SK-N-MC (cell line): ENCODE measurements at places on chromosomes 4 and X.

GRCh38 chr4:144633215-144633614, 12.7 kb upstream of the HHIP start:
- no peak for DNase-seq

DNA sequence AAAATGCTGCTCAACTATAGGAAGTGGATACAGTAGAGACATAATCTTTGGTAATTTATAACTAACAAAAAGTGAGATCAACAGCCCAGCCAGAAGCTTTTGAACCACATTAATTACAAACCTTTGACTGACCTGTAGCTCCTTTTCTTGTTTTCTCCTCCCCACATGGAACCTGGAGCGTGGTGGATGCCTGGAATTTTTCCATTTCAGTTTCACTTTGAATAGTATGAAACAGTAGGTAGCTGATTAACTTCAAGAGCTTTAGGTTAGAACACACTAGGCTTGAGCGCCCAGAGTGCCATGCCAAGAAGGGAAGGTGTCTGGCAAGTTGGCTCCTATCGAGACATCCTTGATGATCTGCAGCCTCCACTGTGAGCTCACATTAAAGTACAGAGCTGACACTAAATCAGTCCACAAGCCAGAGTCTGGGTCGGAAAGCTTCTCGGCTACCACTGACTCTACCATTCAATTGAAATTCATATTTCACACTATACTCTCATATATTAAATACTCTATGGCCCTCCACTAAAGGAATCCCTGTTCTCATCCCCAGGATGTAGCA, 143.4 kb downstream of the GLRA2 start:
- DNase-seq = no peak

DNA sequence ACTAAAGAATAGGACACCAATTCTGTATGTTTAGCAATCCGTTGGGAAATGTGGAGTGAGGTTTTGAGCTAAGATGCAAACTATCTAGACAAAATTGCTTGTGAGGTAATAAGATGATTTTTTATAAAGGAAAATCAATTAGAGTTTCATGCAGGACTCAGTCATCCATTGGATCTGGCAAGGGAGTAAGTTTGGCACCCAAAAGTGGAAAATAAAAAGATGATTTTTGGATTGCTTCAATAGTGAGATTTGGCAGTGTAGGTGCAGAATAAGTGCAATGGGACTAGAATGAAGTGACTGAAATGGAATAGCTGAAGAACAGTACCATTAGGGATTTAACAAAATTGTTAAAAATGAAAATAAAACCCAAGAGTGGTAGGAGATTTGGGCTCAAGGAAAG, 290.5 kb upstream of the EPHA5 start:
- no peak for DNase-seq

DNA sequence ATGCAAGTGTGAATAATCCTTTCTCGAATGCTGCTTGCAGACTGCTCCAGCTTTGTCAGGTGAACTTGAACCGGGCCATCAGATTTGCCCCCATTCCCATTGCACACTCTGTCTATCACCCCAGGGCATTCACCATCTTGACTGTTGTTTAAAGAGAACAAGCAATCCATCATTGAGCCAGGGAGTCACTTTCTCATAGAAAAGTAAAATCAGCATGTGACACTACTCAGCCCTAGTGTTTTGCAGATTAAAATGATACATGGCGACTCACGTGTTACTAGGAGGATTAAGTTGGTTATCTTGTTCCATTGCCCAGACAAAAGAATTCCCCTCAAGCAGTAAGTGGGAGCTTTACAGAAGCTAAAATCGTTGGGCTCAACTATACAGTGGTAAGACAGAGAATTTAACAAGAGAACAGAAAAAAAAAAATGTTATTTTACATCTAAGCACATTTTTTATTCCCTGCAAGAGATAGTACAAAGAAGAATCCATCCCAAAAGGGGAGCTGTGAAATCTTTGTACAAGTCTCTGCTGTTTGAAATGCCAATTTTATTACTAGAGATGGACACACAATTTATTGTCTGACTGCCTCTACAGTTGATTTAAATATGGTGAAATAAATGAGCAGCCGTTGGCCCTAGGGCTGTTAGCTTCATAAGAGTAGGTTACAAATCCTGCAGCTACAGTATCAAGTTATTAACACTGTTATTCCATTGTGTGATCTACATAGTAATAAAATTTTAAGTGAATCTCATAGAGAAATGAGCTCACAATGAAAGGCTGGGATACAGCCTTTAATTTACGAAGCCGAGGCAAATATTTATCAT, 67.5 kb downstream of the NEUROG2 start:
- no peak for DNase-seq

DNA sequence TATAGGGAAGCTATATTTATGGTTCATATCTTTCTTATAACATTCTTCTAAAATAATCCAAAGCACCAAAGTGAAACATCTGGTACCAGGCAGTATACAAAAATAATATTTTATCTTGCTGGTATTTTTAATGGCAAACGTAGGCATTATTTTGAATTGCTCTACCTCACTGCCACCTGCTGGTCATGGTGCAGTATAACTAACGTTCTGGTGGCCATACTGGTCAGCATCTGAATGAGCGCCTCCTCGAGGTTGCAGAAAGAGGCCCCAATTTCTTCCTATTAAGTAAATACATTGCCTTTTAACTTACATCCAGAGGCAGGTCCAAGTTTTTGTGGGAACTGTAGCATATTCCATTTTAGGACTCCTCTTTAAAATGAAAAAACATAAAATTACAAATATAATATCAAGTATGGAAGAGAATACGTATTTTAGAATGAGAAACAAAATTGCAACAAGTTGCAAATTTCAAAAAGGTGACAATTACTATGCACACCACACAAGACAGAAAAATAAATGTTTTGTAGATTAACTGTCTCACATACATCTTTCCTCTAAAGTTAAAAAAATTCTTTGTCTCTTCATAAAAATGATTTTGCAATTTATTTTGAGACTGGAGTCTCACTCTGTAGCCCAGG, 22.9 kb upstream of the CWH43 start:
- DNase-seq = peak; percentile 70

DNA sequence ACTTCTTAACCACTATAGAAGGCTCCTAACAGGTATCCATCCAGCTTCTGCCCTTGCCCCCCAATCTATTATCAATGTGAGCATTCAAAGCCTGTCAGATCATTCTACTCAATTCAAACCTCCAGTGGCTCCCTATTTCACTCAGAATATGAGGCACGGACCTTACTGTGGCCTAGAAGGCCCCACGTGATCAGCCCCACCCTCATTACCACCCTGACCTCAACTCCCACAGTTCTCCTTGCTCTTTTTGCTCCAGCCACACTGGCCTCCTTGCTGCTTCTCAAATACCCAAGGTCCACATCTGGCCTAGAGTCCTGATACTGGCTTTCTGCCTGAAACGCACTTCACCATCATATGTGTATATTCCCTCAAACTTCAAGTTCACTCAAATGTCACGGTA, 18.7 kb downstream of the SEPSECS start:
- no peak for DNase-seq

GRCh38 chr4:14138106-14138505, 510.6 kb upstream of the BOD1L1 start:
- DNase-seq = no peak

DNA sequence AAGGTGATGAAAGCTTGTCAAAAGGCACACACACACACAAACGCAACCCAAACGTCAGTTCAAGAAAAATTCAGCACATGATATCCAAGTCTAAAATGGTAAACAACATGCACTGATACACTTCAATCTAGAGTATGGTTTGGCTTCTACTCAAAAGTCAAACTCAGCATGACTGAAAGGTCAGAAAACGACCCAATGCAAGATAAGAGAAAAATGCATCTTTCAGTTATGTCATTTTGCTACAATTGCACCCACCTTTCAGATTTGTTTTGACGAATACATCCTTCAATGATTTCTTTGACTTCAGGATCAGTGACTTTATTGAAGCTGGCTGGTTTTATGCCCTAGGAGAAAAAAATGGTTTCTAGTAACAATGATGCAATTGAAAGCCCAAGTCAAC, 56.3 kb downstream of the WNK3 start:
- DNase-seq = no peak

- peak; percentile 65 for DNase-seq
Observed at GRCh38 chr4:158172261-158173258, at the start of gene GASK1B. GASK1B (minus strand) TSS chr4:158173025; CDS start chr4:158171375, 1,650 bp downstream.

- no peak for DNase-seq
Observed at GRCh38 chr4:78022517-78022916, 34.6 kb upstream of the FRAS1 start.

GRCh38 chr4:76407440-76408119, 13.4 kb downstream of the CCDC158 start:
- DNase-seq = no peak

DNA sequence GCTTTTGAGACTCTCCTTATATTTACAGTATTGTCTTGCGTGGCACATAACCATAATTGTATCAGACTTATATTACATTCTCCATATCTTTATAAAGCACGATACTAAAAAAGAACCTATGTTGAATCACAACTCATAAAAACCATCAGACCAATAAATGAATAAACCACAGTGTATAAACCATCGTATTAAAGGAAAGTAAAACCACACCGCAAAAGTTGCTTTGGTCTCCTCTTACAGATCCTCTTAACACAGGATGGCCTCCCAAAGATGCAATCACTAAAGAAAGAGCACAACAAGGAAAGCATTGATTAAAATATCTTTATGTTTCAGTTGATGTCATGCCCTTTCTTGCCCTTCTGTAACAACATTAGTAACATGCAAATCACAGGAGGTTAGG, 437.9 kb downstream of the AFF2 start:
- no peak for DNase-seq

DNA sequence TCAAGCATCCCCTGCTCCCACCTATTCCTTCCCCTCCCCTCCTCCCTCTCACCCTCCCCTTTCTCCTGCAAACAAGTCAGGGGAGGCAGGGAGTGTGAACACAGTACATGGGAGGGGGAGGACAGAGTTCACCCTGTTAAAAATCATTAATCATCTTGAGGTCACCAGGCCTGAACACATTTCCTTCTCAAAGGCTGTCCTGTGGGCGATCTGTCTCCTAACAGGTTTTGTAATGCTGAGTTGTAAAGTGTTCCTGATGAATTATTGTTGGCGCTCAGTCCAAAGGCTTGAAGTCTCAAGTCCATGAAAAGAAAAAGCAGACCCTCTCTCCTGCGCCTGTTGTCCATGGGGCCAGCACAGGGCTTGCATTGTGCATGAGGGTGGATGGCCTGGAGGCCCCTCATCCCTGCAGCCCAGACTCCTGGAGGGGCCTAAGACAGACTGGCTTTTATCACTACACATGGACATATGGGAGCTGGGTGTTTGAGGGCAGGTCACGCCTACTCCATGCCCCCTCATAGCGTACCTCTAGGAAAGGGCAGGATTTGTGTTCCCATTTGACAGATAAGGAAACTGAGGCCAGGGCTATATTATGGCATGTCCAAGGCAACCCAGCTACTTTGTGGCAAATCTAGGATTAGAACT, 189.1 kb downstream of the RAB28 start:
- no peak for DNase-seq

- DNase-seq = no peak
Observed at GRCh38 chrX:113770806-113771205, 813.1 kb upstream of the HTR2C start.

DNA sequence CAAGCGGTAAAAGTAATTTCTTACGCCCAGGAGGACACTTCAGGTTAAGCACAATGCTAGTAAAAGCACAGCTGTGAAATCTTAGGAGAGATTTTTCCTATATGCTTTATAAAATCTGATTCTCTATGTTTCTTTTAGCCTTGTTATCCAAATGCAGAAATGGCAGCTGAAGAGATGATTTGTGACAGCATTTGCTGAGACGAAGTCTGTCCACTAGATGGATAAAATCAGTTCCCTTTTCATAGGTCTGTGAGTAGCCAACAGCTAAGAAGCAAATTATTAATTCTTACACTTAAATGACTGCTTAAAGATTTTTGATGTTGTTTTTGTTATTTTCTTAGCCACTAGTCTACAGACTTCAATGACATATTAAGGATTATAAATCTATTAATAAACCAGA, 5.3 kb downstream of the GPM6A start:
- DNase-seq = no peak

GRCh38 chr4:164621886-164622521, 131.9 kb upstream of the SMIM31 start:
- no peak for DNase-seq

- DNase-seq = no peak
Observed at GRCh38 chr4:20984576-20984836, 284.2 kb downstream of the PACRGL start.

- no peak for DNase-seq
Observed at GRCh38 chrX:132433001-132433400, 55.8 kb downstream of the MBNL3 start.

DNA sequence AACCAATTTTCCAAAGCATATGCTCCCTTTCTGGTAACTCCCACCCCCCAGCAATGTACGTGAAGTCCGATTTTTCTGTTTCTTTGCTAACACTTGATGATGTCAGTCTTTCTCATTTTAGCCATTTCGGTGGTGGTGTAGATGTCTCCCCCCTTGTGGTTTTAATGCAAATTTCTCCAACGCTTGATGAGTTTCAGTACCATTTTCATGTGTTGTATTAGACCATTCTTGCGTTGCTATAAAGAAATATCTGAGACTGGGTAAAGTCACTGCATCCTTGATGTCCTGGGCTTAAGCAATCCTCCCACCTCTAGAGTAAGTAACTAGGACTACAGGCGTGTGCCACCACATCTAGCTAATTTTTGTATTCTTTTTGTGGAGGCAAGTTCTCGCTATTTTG, 148.4 kb upstream of the VCX3A start:
- no peak for DNase-seq

GRCh38 chr4:158965226-158965625, 137.7 kb upstream of the RAPGEF2 start:
- no peak for DNase-seq

DNA sequence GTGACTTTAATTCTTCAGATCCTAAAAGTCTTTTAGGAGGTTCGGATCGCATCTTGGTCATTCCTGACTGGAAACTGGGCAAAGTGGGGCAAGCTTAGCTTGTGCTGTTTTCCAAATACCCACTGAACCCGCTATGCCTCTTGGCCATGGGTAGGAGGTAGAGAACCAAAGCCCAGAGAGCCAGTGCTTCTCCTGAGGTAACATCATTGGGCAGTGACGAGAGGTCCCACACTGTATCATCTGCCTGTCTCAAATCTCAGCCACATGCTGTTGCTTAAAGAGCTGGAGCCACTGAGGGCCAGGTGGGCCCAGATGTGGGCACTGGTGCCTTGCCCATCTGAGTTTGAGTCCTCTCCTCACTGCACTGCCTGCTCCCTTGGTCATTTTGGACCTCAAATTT, 68.2 kb downstream of the SLC2A9 start:
- DNase-seq = no peak

GRCh38 chr4:121765971-121766538, 1.1 kb upstream of the SMIM43 start:
- DNase-seq = no peak

DNA sequence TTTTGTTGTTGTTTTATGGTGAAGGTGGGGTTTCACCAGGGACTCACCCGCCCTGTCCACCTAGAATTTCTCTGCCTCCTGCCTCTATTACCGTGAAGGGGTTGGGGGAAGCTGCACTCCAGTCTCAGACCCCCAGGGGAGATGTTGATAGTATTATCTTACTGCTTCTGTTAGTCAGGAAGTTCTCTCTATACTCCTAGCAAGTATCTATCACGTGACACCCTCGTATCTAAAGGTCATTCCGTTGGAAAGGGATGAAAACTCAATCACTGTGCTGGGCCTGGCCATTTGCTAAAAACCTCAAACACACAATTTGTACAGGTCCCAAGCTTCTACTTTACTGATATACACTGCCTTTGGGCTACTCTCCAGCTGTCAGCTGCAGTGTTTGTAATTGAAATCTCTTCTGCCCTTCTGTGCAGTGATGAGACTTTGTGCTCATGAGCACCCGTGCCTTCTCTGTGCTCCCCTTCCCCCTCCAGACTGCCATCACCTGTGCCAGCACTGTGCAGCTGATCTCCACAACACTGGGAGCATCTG, 188.5 kb upstream of the ANXA3 start:
- no peak for DNase-seq
